ENCODE measurements at places on chromosomes 5 and 9.

DNA sequence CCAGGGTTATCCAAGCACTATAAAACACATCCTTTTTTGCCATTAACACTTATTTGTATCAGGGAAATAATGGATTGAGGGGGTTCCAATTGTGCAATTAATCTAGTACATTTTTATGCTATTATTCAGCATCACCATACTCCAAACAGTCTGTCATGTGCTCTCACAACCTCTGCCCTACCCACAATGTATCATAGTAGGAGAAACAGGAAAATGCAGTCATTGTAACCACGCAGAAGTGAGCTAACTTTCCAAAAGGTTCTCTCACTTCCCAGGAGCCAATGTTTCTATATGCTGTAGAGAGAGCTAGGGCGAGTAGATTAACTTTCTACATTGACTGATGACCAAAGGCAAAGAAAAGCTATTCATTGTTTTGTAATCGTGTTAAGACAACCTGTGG is 29.8 kb downstream of the DAB2 start:
- DNase-seq, result no peak

- no peak for DNase-seq
These were observed 1166.2 kb downstream of the MAT2B start for GRCh38 chr5:164671640-164672039.

GRCh38 chr9:89743573-89744254 is 138.9 kb downstream of the GADD45G start:
- peak; percentile 15 for DNase-seq

GRCh38 chr5:135871268-135871915 is 24.2 kb downstream of the IL9 start:
- DNase-seq, result no peak

DNA sequence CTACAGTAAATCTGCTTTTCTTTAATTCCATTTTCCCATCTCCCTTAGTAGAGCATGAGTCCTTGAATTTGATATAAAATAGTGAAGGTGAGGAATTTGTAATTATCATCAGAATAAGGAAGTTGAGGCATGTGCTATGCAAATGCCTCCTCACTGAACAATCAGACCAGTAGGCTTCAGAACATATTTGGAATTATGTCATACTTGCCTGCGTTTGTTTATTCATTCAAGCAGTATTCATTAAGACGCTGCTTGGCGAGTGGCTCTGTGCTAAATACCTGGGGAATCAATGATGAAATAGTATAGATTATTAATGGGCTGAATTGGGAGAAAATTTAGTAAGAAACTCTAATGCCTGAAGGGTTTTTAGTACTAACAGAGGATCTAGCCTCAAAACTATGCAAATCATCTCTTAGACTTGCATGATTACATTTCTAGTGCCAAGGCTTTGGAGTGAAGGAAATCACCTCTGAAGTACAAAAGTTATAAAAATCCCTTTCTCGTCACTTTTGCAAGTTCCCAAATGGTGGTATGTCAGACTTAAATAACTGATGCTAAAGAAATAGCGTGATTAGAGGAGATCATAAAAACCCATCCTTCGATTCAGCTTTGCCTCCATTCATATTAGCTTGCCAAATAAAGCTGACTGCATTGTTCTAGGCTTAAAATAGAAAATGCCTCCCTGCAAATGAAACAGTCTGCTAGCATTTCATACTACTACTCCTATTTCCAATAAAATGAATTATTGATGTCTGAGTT is 141.7 kb downstream of the PCSK5 start:
- no peak for DNase-seq

GRCh38 chr5:75239681-75240080 is 3.0 kb upstream of the ANKRD31 start:
- no peak for DNase-seq

- no peak for DNase-seq
These were observed 26.4 kb upstream of the TMEM171 start for GRCh38 chr5:73093943-73094342.

GRCh38 chr9:976943-977837 is 735 bp downstream of the DMRT3 start:
- no peak for DNase-seq

- DNase-seq, result no peak
These were observed 1765.3 kb downstream of the EFNA5 start for GRCh38 chr5:105905392-105905791.

- DNase-seq, result no peak
These were observed 658 bp downstream of the PDCD1LG2 start for GRCh38 chr9:5510989-5511388.

GRCh38 chr5:143374496-143375217 is 28.8 kb downstream of the NR3C1 start:
- no peak for DNase-seq

GRCh38 chr5:105616599-105616998 is 2054.0 kb upstream of the NUDT12 start:
- DNase-seq, result no peak

GRCh38 chr9:116494815-116495634 is 192.1 kb upstream of the TRIM32 start:
- DNase-seq, result no peak

DNA sequence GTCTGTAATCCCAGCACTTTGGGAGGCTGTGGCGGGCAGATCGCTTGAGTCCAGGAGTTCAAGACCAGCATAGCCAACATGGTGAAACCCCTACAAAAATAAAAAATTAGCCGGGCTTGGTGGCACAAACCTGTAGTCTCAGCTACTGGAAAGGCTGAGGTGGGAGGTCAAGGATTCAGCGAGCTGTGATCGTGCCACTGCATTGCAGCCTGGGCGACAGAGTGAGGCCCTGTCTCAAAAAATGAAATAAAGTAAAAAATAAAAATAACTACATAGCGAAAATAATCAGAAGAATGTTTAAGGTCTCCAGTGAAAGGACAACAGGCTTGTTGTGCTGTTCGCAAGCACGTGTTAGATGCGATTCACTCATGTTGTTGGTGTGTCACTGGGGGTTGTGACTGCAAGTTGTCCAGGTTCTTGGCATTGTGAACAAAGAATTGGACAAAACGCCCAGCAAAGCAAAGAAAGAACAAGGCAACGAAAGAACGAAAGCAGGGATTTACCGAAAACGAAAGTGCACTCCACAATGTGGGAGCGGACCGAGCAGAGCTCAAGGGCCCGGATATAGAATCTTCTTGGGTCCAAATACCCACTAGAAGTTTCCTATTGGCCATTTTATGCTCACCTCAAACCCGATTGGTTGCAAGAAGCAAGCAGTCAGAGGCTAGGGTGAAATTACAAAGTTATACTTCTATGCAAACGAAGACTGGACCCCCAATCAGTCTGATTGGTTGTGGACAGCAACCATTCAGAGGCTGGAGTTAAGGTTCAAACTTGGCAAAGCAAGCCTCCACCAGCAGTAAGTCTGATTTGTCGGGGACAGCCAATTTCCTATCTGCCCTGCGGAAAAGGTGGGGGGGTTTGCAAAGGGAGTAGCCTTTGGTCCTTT is 844 bp upstream of the MCCC2 start:
- DNase-seq, result no peak

DNA sequence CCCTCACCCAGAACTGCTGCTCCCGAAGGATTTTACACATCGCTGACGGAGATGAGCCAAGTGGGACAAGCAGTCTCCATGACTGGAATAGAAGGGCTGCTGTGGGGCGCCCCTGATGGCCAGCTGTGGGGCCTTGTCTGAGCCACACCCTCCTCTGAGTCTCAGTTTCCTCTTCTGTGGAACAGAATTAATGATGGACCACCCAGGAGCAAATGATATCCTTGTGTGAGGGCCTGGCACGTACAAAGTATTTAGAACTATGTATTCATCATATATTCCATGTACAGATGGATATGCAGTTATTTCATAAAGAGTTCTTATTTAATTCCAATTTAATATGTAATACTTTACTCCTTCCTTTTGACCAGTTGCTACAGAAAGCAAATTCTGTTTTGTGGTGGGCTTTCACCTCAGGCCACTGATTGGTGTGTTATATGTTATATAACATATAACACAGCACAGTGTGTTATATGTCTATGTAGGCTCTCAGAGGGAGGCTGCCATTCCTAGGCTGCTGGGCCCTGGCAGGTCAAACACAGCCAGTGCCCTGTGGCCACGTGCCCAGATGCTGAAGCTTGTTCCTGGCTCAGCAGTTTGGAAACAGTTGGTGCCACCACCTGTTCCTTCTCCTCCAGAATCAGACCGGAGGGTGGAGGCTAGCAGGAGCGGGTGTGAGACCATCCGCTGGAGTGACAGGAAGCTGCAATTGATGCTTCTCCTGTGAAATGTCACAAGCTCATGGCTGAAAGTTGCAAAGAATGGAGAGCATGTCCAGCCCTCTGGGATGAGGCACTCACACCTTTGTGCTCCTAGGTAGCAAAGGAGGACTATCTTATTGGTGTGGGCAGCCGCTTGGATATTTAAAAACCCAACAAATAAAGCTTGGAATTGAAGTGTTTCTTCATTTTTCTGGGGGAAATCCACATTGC is 4.4 kb upstream of the FGD3 start:
- no peak for DNase-seq

GRCh38 chr5:108141676-108142075 is 240.2 kb downstream of the FBXL17 start:
- DNase-seq, result no peak

DNA sequence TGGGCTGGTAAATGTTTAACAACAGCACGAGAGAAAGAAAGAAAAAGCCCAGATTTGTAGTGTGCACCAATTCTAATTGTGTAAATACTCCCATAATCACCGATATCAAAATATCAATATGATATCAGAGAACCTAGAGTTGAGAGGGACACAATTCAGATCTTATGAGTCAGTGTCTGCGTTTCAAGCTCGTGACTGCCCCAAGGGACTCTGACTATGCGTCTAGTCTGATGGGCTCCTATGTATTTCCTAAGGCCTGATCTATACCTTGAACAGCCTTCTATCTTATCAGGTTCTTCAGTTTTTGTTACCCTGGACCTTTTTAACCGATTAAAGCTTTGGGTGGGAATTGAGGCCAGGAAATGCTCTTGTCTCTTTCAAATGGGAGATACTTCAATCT is 243.0 kb upstream of the SLC24A2 start:
- no peak for DNase-seq

DNA sequence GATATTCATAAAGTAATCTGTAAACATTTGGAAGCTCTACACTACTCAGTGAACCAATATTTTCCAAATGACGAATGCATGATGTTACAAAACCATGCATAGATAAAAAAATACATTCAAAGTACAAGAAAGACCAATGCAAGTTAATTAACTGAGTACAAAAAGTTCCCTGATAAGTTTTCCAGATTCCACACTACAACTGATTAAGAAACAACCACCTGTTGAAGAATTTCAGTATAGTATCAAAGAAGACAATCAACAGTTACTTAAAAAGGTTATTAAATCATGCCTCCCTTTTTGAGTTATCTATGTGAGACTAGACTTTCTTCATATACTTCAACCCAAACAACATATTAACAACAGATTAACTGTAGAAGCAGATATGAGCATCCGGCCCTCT is 192.4 kb downstream of the ARL15 start:
- no peak for DNase-seq

- no peak for DNase-seq
These were observed 274.7 kb downstream of the CETN3 start for GRCh38 chr5:90134892-90135291.

- no peak for DNase-seq
These were observed 21.7 kb downstream of the FEM1C start for GRCh38 chr5:115522832-115523403.

DNA sequence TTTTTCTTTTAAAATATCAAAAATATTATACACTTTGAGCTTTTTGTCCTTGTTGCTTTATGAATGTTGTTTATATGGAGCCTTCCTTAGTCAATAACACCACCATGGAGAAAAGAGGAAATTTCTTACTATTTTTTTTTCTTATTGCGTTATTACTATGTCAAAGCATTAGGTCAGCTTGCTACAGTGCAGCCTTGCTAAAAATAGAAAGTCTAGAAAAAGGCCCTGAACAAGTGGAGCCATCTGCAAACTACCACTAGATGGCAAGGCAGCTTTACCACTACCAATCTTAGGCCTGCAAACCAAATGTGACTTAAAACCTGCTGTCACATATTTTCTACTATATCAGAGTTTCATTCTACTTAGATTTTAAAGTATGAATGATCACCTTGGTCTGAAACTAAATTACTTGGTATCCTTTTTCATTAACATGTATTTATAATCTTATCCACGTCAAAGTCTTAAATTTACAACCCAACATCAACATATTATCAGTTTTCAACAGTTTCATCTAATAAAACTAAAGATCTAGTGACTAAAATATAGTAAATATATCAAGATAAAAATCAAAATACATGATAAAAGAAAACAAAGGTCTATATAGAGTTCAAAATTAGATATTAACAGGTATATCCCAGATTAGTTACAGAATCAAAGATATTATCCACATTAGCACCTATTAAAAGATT is 113.1 kb upstream of the ACOT12 start:
- no peak for DNase-seq

GRCh38 chr5:95863383-95863757 is 40.8 kb upstream of the GLRX start:
- no peak for DNase-seq

- no peak for DNase-seq
These were observed 301.6 kb downstream of the NR2F1-AS1 start for GRCh38 chr5:93279296-93279963.

GRCh38 chr9:93141771-93142483 is 7.9 kb upstream of the NINJ1 start:
- no peak for DNase-seq

GRCh38 chr5:132466433-132467286 is 23.9 kb downstream of the IRF1 start:
- peak; percentile 85 for DNase-seq

- no peak for DNase-seq
These were observed 326.7 kb downstream of the GABRB2 start for GRCh38 chr5:161219816-161220215.

GRCh38 chr5:80760680-80761079 is 105.9 kb upstream of the DHFR start:
- no peak for DNase-seq

- no peak for DNase-seq
These were observed 32.4 kb downstream of the DDX31 start for GRCh38 chr9:132637351-132637750.

DNA sequence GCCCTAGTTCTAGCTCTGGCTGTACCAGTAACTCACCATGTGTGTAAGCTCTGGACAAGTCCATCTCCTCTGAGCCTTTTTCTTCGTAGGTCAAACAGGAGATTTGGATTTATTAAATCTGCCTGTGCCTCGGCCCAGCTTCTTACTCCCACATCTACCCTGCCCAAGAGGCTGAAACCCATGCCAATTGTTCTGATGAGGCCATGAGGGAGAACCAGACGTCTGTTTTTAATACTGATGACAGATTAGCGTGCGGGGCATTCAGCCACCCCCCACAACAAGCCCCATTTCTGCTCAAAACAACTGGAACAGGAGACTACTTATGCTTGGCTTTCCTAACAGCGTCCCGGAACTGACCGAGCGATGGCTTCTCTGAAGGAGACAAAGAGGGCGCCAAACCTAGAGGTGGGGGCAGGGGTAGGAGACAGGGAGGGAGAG is 81.2 kb upstream of the TRIM32 start:
- no peak for DNase-seq

- DNase-seq, result no peak
These were observed 7.2 kb downstream of the NRG2 start for GRCh38 chr5:140035881-140036280.

DNA sequence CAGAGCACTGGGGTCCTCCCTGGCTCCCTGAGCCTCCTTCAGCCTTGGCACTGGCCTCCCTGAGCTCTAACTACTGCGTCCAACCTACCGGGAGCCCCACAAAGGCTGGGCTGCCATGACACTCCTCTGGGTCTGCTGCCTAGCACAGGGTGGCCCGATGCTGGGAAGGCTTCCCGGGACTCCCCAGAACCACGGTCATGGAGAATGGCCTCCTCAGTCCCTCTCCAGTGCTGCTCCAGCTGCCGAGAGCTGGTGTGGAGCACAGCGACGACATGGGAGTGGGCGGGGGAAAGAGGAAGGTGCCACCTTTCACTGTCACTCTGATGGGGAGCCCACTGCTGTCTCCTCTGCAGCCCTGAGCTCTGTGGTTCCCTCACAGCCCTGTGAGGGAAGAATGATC is 61.5 kb upstream of the RNF130 start:
- no peak for DNase-seq
